ENCODE measurements at places on chromosomes 1 and 21.
A peak's percentile ranks its signal among the peaks of the same experiment; 100 is the strongest.

DNA sequence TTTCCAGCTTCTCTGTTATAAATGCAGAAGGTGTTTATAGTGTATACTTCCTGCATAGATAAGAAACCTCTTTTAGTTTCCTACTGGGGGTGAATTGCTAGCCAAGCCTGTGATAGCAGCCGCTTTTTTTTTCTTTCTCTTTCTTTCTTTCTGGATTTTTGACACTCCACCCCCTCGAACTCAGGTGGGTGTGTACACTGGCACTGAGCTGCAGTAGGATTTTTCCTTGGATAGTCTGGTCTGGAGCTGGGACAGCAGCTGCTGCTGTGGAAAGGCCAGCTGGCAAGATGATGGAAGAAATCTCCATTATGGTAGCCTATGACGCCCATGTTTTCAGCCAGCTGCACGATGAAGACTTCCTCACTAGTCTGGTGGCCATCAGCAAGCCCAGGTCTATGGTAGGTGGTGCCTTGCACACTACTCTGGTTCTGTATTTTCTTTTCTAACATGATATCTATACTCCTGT is 122.5 kb upstream of the CACYBP start:
- no peak for DNase-seq

GRCh38 chr1:195082183-195082582 is 1526.1 kb downstream of the KCNT2 start:
- DNase-seq = no peak

DNA sequence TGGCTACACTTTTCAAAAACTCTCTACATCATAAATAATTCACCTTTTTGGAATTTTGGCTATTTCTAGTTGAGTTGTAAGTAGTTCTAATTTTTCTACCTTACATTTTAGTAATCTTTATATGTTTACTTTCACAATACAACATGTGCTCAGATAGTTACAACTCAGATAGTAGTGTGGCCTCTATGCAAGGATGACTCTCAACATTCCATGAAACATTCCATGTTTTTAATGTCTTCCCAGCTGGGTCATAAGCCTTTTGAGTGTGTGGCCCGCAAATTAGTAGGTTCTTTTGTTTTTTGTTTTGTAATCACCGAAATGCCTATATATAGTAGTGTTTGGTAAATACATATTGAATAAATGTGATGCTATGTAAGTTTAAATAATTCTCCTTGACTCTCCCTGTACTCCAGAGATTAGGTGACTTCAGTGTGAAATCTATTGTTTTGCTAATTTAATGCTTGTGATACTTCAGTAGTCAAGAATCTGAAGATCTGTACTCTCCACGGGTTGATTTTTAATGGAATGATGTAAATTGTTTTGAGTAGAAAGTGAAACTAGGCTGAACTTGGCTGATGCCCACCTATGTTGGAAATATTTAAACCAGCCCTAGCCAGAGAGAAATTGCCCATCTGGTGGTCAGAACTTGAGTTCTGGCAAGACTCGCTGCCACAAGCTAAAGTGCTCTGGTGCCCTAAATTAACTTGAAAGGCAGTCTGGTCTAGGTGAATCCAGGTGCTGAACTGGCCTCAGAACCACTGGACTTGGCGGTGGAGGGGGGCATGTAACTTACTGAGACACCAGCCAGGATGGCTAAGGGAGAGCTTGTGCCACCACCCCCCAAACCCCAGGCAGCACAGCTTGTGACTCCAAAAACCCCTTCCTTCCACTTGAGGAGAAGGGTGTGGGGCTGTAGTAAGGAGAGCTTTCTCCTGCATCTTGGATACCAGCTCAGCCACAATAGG is 165.6 kb downstream of the USP25 start:
- no peak for DNase-seq

DNA sequence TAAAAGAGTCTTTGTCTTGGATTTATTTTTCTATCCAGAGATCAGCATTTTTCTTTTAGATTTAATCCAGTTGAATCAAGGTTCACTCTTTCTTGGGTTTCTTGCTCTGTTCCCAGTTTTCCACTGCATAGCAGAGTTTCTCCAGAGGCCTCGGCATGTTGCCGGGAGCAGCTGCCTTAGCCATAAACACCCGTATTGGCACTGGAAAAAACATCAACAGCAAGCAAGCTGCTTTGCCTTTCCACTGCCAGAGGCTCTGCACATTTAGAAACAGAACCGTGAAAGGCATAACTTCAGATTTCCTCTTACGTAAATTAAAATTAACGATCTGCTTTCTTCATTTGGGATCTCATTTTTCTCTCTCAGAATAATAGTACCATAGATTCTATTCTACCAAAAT is 181.8 kb upstream of the L1TD1 start:
- no peak for DNase-seq

DNA sequence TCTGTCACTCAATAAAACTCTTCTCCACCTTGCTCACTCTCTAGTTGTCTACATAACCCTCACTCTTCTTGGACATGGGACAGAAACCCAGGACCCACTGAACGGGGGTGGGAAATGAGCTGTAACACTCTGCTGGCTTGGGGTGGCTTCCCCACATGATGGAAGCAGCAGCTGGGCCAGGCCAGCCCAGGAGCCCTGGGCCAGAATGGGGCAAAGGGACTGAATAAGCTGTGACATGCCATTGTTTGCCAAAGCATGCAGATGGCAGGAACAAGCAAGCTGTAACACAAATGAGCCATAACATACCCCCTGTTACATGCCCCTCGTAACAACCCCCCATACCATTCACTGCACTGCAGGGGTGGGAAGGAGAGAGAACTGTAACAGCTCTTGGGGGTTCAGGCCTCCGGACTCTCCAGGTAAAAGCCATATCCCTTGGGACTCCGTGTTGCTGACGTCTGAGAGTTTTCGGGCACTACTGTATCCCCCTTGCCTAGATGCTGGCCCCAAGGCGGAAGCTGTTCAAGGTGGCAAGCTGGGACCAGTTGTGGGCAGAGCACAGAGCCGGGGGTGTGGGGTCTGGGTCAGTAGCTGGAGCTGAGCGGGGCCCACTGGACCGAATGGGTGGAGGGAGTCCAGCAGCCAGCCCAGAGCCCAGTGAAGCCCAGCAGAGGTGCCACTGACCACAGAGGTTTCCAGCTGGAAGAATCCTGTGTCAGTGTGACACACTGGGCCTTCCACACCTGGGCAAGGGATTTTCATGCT is 56.1 kb upstream of the DMRTB1 start:
- no peak for DNase-seq

GRCh38 chr1:40308036-40308727 is 8.9 kb downstream of the COL9A2 start:
- no peak for DNase-seq

DNA sequence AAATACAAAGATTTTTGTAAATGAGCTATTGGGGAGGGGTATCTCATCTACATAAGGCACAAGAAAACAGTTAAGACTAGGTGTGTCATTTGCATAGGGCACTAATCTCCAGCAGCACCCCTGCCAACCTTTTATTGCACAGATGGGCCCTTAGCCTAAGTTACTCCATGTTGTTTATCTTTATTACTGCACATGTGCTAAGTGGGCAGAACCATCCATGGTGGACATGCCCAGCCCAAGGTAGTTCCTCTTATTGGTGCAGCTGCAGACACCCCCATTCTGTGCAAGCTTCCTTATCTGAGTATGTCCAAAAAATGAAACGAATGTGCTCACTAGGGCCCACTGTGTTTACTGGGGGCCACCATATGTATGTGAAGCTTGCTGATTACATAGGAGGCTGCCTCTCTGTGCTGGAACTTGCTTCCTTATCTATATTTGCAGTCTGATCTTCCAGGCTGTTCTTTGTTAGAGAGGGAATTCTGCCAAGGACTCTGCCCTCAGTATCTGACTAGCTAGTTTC is 77.3 kb upstream of the NEK7 start:
- DNase-seq = no peak

- DNase-seq = peak; percentile 76
Measured at GRCh38 chr1:45299981-45300668, 26.6 kb upstream of the HPDL start.

GRCh38 chr1:55246896-55247295 is 31.7 kb upstream of the USP24 start:
- DNase-seq = no peak
